ENCODE measurements at places on chromosomes 4 and X.

- no peak for DNase-seq
These were observed 19.0 kb downstream of the HADH start for GRCh38 chr4:108008721-108009120.

GRCh38 chrX:68365341-68365740 lies 68.0 kb downstream of the OPHN1 start:
- DNase-seq = no peak

DNA sequence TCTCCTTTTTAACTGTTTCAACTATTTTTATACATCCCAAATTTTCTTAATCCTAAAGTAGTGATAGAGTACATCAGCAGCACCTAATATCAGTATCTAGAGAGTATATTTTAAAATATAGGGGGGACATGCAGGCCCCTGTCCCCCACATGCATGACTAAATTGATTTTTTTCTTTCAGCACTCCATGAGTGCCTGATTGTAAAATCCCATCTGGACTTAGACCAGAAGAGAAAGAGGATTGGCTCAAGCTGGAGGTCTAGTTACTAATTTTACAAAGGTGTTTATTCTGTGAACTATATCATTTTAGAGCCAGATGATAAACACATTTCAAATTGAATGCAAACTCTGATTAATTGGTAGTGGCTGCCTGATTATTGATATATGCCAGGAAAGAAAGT lies 1533.9 kb upstream of the PABPC4L start:
- no peak for DNase-seq

DNA sequence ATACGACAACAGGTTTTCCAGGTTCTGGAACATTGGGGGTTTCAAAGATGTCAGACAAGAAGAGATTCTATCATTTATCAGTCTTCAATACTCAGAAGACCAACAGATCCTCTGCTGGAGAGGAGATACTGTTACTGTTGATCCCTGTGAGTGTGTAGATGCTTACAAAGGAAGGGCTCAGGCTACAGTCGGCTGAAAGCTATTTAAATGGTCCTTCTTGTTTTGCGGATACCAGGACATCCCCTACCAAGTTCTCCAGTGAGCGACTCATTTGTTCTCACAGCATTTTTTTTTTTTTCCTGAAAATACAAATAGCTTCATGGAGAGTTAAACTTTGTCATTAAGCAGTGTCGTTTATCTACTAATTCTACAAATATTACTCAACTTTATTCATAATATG lies 201.6 kb downstream of the CAMK2D start:
- no peak for DNase-seq

DNA sequence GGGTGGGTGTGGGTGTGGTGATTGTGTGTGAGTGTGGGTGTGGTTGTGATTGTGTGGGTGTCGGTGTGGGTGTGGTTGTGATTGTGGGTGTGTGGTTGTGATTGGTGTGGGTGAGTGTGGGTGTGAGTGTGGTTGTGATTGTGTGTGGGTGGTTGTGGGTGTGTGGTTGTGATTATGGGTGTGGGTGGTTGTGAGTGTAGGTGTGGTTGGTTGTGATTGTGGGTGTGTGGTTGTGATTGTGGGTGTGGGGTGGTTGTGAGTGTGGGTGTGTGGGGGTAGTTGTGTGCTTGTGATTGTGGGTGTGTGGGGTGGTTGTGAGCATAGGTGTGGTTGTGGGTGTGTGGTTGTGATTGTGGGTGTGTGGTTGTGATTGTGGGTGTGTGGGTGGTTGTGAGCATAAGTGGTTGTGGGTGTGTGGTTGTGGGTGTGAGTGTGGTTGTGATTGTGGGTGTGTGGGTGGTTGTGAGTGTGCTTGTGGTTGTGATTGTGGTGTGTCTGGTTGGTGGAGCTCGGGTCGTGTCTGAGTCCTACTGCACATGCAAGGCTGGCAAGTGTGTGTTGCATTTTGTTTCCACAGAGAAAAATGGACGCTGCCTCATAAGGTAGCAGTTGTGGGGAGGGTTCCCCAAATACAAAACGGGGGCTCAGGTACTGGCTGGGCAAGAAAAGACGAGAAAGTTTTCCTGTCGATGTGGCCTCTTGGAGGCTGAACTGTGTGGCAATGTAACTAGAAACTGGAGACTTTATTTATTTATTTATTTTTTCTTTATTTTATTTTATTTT lies 116.7 kb downstream of the UBE2K start:
- no peak for DNase-seq

- no peak for DNase-seq
These were observed 40.6 kb downstream of the HADH start for GRCh38 chr4:108030332-108030731.

- DNase-seq = no peak
These were observed 443.4 kb downstream of the PDGFC start for GRCh38 chr4:156528216-156528615.

- no peak for DNase-seq
These were observed 135.2 kb downstream of the EPHA5 start for GRCh38 chr4:65535113-65535512.

DNA sequence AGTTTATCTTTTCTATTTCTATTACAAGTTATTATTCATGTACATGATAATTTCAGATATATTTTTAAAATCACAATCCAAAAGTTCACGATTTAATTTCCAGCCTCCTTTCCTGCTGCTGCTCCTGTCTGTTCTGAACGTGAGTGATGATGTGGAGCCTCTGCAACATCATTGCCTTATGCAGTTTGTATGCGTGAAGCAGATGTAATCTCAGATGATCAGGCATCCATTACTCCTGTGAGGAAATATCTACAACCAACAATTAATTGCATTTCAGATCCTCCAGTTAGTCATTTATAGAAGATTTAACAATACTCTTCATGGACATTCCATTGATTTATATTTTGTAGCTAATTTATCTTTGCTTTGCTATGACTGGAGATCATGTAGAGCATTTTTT lies 668.7 kb upstream of the EPHA5 start:
- DNase-seq = no peak

- no peak for DNase-seq
These were observed 704 bp downstream of the FAM114A1 start for GRCh38 chr4:38868059-38868960.

Data from vagina (tissue), 2 donors.